BE2C (cell line): ENCODE measurements at places on chromosomes 16 and 17.

GRCh38 chr16:7423434-7424044 lies 90.9 kb downstream of the RBFOX1 start:
- no peak for DNase-seq

- no peak for DNase-seq
Observed at GRCh38 chr17:15511142-15511541, 43.7 kb upstream of the CDRT4 start.

- DNase-seq: no peak
Observed at GRCh38 chr16:56610017-56610608, 1.7 kb downstream of the MT2A start.

- DNase-seq: peak; percentile 26
Observed at GRCh38 chr17:4199818-4200402, 56.9 kb downstream of the CYB5D2 start.

DNA sequence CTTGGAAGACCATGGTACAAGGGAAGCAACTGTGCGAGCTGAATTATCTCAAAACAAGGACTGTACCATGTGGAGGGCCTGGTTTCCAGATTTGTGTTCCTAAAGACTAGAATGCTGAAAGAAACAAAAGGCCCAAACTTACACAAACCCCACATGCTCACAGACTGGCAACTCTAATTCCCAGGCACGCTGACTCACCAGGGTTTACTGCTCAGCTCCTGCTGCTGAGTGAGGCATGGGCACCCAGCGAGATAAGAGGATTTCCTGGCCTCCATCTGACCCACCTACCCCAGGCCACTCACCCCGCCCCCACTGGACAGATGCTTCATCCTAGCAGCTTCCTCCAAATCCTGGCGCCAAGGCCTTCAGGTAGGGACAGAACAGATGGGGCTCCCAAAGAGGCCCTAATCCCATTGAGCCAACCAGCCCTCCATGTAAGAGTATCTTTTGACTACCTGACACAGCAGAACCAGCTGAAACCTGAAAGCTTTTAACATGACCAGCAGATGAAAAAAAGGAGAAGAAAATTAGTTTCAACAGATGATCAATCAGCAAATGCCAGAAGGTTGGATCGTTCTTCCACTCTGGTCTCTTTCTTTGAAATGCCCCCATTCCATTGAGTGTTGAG lies 33.9 kb downstream of the DCUN1D3 start:
- peak; percentile 82 for DNase-seq

DNA sequence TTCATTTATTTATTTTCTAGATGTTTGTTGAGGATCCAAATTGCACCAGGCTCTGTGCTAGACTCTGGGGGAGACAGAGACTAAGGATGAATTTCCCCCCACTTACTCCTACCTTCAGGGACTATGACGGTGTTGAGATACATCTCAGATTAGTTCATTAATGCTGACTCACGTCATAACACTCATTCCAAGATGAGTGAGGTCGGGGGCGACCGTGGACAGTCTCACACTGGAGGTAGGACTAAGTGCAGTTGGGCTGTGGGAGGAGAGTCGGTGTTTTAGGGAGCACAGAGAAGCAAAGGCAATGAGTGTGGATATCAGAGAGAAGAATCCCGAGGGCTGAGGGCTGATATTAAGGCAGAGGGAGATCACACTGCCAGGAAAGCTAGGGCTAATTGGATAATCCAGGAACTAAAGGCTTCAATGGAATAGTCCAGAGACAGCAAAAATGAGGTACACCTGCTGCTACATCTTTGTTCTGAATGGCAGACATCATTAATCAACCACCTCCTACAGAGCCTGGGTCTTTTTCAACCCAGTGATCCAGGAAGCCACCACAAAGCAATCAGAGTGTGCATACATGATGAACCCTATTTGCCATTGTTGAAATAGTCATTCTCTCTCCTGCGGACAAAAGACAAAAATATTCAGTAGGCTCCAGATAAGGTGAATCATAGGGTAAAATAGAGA lies 38.6 kb upstream of the CACNG4 start:
- DNase-seq: no peak

GRCh38 chr17:35212668-35213067 lies 18.5 kb upstream of the SLC35G3 start:
- no peak for DNase-seq

DNA sequence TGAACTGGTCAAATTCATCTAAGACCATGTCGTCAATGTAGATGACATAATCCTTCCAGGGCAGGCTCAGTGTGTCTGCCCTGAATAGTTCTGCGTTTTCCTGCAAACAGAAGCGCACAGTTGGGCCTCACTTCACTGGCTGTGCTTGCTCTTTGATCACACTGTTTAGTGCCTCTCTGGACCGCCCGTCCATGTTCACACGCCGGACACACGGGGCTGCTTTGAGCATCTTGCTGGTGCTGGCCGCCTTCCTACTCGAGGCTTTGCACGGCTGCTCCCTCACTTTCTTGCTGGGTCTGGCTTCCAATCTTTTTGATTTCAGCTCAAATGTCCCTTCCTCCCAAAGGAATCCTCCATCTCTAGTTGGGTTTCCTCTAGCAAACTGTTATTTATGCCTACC lies 37.4 kb downstream of the DNAH17 start:
- DNase-seq: no peak

DNA sequence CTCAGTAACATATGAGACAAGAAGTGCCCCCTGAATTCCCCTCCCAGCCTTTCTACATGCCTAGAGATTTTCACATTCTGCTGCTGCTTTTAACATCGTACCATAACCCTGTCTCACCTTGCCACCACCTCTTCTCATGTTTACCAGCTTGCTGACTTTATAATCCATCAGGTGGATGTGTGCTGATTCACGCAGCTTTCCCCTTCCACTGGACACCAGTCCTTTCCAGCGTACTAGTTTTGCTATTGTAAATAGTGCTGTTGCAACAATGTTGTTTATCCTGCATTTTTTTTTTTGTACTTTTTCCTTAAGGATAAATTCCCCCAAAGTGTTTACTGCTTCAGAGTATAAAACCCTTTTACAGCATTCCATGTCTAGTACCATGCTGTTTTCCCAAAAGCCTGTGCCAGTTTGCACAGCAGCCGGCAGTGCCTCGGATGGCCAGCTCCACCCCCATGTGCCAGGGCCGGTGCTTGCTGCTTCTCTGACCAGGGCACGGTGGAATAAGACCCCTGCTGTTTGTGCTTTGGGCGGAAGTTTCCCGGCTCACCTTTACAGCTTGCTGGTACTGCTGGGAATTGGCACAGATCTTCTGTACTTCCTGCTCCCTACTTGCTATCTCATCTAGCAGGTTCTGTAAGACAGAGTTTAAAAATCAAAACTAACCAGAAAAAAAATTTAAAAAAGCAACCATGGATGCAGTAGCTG lies 41.3 kb downstream of the UBN1 start:
- DNase-seq: no peak

GRCh38 chr16:83470416-83470815 lies 337.4 kb upstream of the HSBP1 start:
- DNase-seq: no peak
